Urinary bladder (tissue), 4 donors: ENCODE measurements at places on chromosomes 4 and X. TPM values are rescaled to one million over a fixed set of nuclear protein-coding genes. Genes with fewer than 3 reads are reported as not detected.

The ADGRG2 gene
- 1.5 TPM for total RNA-seq

The CXCL3 gene
- total RNA-seq: not detected

DNA sequence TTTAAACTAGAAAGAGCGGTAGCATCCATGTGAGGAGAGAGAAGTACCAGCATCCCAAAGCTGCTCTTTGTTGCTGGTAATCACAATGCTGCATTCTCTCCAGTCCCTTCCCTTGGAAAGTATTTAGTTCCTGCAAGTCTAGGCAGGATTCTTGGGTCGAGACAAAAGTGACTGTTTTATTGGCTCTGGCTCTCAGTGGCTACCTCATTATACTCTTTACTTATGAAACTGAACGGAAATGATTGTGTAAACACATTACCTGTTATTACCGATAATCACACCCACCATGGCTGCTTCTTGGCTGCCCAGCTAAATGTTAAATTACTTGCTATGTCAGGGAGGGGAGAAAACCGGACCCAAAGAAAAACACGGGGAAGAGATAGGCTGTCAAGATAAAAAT, 26.2 kb downstream of the ATXN3L start:
- DNase-seq: peak; percentile 36

DNA sequence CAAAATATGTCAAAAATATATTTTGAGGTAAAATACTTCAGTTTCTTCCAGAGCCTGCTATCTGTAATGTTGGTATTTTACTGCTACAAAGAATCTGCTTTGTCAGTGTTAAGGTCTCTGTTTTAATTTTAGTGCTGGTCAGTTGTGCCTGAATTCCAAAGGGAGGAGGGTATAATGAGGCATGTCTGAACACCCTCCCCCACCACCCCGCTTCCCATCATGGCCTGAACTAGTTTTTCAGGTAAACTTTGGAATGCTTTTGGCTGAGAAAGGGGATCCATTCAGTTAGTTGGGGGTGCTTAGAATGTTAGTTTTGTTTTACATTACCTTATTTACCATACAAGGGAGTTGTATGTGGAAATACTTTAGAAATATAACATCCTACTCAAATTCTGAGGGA, 158.5 kb downstream of the MID1IP1 start:
- DNase-seq: no peak

GRCh38 chr4:109990261-109991257, 77.9 kb downstream of the EGF start:
- DNase-seq: no peak

GRCh38 chr4:168930413-168931196, 79.5 kb downstream of the CBR4 start:
- no peak for DNase-seq

GRCh38 chrX:148804579-148805355, 304.4 kb downstream of the AFF2 start:
- no peak for DNase-seq

DNA sequence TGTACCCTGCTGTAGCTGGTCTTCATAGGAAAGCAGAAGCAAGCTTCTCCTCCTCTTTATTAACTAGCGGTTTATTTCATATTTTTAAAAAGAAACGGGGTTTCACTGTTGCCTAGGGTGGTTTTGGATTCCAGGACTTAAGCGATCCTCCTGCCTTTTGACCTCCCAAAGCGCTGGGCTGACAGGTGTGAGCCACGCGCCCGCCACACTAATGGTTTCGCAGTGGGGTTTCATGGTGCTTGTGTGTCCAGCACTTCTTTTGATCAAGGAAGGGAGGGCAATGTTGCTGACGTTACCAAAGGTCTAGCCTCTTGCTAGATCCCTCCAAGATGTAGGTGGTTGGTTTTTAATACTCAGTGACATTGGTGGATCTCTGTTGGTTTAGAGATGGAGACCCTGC, 1.4 kb downstream of the MAEA start:
- no peak for DNase-seq
